ENCODE measurements at places on chromosomes 3 and 15.

DNA sequence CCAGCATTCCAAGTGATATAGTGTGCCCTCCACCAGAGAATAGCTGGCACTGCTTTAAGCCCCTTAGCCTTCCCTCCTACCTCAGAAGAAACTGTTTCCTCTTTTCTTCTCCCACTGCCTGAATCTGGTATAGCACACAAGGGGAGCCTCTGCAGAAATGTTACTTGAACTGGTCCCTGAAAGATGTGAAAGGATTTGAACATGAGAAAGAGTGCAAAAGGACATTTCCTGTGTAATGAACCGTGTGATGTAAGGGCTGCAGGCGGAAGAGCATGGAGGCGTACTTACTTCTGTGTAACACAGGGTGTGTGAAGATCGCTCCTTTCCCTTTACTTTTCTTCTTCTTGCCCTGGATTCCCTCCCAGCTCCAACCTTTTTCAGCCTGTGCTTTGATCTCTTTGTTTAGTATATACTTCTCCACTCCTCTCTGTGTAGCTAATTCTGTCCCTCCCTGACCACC is 8.4 kb downstream of the TMOD3 start:
- no peak for DNase-seq

GRCh38 chr3:138668107-138668506 is 59.5 kb downstream of the FAIM start:
- DNase-seq, result no peak

- no peak for DNase-seq
Measured at GRCh38 chr3:25821746-25822573, 32.1 kb downstream of the OXSM start.

DNA sequence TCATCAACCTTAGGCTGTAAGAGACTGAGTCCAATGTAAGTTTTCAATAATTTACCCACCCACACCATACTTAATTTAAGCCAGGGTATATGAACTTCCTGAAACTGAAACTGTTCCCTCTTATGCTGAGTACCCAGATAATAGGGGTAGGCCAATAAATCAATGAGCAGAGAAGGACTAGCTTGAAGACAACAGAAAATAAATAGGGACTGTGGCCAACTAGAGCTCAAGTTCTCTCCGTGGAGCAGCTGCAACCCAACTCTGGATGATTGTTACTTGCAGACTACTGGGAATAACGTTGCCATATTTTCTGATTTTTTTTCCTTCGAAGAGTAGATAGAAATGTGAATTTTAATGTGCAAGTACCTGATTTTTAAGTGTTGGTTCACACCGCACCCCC is 128.0 kb downstream of the ATG7 start:
- no peak for DNase-seq

GRCh38 chr3:119161240-119161639 is 12.2 kb upstream of the UPK1B start:
- DNase-seq, result no peak

DNA sequence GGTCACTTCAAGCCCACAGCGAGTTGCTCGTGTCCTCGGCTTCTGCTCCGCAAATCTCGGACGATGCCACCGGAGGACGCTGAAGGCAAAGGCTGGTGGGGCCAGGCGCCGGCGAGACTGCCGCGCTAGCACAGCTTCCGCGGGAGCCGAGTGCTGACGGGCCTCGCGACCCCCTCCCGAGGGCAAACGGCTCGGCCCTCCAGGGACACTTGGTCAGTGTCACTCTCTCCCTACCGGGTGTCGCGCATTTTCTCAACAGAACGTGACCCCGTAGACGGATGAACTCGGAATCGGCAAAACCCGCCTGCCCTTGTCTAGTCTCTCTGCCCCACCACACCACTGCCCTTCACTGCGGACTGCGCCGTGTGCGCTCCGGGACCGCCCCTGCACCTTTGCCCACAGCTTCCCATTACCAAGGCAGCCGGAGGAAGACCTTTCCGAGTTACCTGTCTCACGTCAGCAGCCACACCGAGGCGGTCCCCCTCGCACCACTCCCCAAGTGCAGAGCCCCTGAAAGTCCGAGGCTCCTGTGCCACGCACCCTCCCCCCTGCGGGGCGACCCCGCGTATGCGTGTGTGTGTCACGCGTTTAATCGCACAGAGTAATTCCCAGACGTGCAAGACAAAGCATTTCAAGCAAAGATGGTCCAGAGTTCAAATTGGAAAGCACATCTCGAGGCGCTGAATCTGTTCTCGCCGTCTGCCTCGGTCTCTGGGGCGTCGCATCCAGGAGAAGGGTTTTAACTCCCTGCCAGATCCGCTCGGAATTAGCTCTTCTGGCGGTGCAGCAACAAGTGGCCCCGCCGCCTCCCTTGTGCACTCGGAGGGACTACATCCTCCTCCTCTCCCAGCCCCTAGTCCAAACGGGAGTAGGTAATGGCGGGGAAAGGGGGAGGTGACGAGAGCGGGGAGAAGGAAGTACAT is 245.0 kb upstream of the TOPAZ1 start:
- DNase-seq, result peak; percentile 31

GRCh38 chr15:89751748-89752147 is 699 bp upstream of the MESP1 start:
- DNase-seq, result no peak

- DNase-seq, result no peak
Measured at GRCh38 chr15:99682455-99682854, 50.8 kb downstream of the LYSMD4 start.

DNA sequence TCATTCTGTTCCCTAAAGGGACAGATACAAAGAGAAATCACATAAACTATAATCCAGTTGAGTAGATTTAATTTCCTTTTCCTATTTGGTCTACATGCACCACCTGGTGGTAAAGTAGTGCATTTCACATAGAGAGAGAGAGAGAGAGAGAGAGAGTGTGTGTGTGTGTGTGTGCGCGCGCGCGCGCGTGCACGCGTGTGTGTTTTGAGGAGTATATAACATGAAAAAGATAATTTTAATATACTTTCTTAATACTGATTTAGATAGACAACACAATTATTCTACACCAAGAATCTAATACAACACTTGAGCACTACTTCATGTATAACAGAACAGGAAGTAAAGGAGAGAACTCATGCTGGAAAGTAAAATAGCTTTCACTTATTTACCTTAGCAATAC is 1.1 kb upstream of the FGF7 start:
- peak; percentile 3 for DNase-seq

DNA sequence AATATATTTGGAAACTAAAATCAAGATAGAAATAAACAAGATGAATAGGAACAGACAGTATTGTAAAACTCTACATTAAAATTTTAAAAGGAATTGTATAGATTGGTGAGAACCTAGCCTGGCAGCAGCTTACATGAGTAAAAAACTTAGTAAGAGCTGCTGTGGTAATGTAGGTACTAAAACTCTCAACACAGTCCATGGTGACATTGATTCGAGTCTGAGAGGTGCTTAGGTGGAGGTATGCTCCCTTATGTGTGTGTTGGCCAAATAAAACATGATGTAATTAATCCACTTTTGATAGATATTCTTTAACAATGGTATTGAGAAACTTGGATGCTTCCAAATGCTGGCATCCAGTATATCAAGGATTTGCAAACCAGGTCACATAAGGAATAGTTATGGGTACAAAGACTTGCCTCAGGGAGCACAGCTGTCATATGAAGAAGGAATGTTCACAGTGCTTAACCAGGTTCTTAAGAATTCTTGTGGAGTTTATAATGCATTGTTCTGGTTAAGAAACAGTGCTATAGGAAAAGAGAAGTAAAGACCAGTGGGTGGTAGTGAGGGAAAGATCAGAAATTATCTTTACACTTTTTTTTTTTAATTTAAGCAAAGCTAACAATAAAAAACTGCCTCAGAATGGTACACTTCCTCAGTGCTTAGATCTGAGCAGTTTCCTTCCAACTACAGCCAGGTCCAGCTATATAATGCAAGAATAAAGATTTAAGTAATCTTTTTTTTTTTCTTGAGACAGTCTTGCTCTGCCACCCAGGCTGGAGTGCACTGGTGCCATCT is 24.6 kb upstream of the IL20RB start:
- no peak for DNase-seq

- DNase-seq, result no peak
Measured at GRCh38 chr3:20905210-20905805, 719.3 kb upstream of the SGO1 start.

DNA sequence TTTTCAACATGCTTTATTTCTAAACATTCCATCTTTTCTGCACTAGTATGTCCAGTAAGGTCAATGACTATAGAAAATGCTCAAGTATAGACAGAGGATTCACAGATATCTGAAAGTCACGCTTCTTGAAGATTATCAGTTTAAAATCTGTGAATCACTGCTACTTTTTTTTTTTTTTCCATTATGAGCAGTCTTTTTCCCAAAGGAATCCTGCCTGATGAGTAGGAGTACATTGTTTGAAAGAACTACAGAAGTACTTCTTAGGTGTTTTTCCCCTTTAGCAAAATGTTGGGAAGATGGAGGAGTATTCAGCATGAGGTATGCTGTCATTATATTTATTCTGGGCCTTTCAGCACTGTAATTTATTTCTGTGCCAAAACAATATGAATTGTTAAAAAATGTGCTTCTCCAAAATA is 266.2 kb downstream of the NLGN1 start:
- DNase-seq, result no peak

- no peak for DNase-seq
Measured at GRCh38 chr15:74841891-74842373, 1.0 kb downstream of the ULK3 start.

DNA sequence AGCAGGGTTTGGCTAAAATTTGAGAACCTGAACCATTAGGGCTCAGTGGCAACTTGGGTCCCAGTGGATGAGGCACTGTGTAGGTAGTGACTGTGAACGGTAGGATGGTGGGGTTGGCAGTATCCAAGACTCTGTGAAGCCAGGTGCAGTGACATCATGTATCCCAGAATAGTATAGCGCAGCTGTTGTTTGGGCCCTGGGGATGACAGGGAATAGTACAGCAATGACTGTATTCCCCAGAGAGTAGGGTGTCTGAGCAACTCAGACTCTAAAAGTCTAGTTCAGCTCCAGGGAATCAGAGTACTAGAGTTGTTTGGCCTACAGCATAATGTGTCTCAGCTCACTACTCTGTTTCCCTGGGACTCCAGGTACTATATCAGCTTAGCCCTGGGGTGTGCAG is 20.7 kb upstream of the PPP2R3A start:
- no peak for DNase-seq

- no peak for DNase-seq
Measured at GRCh38 chr3:80338366-80338765, 570.6 kb upstream of the ROBO1 start.

- DNase-seq, result no peak
Measured at GRCh38 chr3:185699927-185700326, 113.8 kb downstream of the SENP2 start.

DNA sequence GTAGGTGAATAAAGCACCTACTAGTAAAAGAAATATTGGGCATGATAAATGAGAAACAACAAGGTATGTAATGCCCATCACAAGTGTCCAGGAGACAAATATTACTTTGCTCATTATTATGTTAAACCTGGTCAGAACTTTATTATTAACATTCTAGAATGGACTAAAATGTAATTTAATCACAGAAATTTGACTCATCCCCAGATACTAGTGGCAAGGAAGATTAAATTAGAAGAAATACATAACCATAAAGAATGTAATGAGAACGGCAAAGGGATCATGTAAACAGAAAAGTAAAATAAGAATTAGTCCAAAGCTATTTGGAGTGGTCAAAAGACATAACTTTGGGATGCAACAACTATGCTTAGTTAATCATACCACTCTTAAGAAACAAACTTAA is 71.2 kb upstream of the STAC start:
- no peak for DNase-seq

- DNase-seq, result no peak
Measured at GRCh38 chr3:101050046-101050445, 56.8 kb upstream of the ABI3BP start.

GRCh38 chr3:13975686-13976085 is 95.8 kb upstream of the WNT7A start:
- DNase-seq, result no peak

- no peak for DNase-seq
Measured at GRCh38 chr3:103372031-103372430, 937.2 kb downstream of the ZPLD1 start.

- no peak for DNase-seq
Measured at GRCh38 chr3:60064210-60065178, 1014.7 kb upstream of the CFAP20DC start.

- peak; percentile 5 for DNase-seq
Measured at GRCh38 chr3:122975163-122975923, 52.2 kb downstream of the SEMA5B start.

GRCh38 chr3:167012691-167013090 is 367.4 kb downstream of the ZBBX start:
- DNase-seq, result no peak

DNA sequence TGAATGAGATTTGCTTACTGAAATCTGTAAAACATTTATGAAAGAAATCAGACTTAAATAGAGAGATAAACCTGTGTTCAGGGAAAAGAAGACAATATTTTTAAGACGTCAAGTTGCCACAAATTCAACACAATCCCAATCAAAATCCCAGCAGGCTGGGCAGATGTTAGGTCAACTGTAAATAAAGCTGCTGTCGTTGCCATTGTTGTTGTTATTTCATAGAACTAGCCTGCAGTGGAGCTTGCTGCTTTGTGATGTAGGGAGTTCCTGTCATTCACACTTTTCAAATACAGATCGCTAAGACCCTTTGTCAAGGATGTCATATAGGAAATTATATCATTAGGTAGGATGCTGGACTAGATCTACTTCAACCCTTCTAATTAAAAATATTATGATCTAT is 123.1 kb downstream of the NEO1 start:
- no peak for DNase-seq

- DNase-seq, result no peak
Measured at GRCh38 chr3:58646503-58646902, 20.1 kb downstream of the FAM3D start.
